Hair follicle dermal papilla cell (primary cell): ENCODE measurements at places on chromosomes 16 and 17. TPM values are rescaled to one million over a fixed set of nuclear protein-coding genes. Genes with fewer than 3 reads are reported as not detected.

GAS2L2 gene
- total RNA-seq = not detected in 2 replicates

JUP gene
- total RNA-seq = 8.5 and 10.4 TPM in 2 replicates

ASGR1 gene
- 0.36 and 0.49 TPM in 2 replicates for total RNA-seq

HBM gene
- total RNA-seq = not detected in 2 replicates
